Left lung (tissue), 14 donors: ENCODE measurements at places on chromosomes 3 and 15.

- DNase-seq, result no peak
Measured at GRCh38 chr15:40182358-40183029, 21.6 kb downstream of the BUB1B start.

DNA sequence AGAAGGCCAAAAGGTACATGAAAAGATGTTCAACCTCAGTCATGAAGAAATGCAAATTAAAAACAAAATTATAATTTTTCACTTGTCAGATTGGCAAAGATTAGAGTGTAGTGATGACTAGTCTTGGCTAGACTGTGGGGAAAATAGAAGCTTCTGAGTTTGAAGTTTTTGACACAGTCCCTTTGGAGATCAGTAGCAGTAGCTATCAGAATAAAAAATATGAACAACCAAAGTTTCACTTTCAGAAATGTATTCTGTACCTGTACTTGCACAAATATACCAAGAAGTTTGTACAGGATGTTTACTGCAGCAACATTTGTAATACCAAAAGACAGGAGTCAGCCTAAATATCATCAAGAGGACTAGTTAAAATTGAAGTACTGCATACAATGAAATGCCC lies 14.1 kb downstream of the ATP2C1 start:
- DNase-seq, result no peak

- DNase-seq, result no peak
Measured at GRCh38 chr3:32249184-32249782, 10.8 kb downstream of the CMTM8 start.

DNA sequence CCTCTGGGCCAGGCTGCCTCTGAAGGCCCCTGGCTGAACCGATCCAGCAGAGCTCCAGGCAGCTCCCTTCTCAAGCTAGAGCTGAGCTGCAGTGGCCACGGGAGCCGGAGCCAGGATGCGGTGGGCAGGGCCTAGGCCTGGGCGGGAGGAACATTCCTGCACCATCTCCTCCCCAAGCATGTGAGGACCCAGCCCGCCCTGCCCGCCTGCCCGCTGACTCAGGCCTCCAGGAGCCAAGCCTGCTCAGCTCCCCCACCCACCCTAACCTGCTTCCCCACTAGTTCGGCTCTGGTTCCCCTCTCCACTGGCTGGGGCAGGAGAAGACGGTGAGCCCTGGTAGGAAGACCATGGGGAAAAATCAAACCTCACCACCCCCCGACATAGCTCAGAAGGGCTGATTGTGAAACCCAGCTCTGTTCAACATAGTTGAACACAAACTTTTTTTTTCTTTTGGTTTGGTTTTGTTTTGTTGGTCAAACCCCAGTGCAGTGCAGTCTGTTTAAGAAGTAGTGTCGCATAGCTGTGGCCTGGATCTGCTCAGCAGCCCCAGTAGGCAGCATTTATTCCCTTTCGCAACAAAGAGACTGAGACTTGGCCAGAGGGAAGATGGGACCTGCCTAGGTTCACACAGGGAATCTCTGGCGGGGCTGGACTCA lies 13.5 kb downstream of the SNX33 start:
- DNase-seq, result peak; percentile 92

DNA sequence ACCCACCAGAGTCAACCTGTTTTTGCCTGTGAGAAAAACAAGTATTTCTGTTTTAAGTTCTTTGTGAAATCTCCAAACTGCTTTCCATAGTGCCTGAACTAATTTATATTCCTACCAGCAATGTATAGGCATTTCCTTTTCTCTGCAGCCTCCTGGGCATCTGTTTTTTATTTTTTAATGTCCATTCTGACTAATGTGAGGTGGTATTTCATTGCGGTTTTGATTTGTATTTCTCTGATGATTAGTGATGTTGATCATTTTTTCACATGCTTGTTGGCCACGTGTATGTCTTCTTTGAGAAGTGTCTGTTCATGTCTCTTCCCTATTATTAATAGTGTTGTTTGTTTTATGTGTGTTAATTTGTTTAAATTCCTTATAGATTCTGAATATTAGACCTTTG lies 820.5 kb downstream of the MCTP2 start:
- no peak for DNase-seq

GRCh38 chr15:28868744-28869345 lies 16.9 kb upstream of the APBA2 start:
- DNase-seq, result no peak

DNA sequence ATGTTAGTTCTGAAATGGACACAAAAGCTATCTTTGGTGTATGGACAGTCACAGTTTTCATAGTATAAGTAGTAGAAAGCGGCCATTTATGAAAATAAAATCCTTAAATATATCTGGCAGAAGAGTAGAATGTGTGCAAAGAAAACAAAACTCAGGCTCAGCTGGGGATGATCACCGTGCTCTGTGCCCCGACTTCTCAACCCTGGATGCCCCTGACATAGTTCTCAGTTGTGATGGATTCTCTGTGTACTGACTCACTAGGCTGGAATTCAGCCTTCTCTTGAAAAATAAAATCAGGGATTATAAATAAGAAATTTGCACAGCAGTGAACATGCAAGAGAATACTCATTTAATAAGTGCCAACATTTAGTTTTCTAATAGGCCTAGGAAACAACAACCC lies 925.1 kb upstream of the NR2F2 start:
- no peak for DNase-seq

- no peak for DNase-seq
Measured at GRCh38 chr3:12809435-12809834, 13.0 kb downstream of the CAND2 start.
